ENCODE measurements at places on chromosomes 16 and 17.

DNA sequence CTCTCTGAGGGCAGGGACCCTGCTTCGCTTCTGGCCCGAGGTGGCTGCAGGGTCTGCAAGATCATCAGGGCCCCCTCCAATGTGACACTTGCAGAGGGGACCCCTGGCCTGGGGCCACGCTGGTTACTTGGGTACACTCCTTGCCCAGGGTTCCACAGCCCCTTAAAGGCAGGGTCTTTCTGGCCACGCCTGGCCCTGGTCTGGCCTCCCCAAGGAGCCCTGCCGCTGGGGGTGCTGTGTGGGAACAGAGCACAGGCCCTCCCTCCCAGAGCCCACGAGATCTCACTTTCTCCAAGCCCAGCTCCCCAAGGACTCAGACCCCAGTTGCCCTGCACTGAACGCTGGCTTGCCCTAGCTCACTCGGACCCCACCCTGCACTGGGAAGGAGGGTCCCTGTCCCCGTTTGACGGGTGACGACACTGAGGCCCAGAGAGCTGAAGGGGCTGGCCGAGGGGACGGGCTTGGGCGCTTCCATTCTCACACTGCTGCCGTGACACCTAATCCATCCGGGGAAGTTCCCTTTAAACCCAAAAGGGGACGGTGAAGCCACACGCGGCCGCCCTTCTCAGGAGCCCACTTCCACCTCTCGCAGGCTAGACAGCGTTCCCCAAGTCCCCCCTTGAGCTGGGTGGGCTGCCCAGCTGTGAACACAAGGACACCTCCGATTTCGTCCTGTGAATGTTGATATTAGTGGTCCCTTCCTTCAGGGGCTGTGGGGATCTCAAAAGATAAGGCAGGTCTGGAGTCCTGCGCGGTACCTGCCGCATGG is 26.9 kb upstream of the OSGIN1 start:
- DNase-seq, result no peak

DNA sequence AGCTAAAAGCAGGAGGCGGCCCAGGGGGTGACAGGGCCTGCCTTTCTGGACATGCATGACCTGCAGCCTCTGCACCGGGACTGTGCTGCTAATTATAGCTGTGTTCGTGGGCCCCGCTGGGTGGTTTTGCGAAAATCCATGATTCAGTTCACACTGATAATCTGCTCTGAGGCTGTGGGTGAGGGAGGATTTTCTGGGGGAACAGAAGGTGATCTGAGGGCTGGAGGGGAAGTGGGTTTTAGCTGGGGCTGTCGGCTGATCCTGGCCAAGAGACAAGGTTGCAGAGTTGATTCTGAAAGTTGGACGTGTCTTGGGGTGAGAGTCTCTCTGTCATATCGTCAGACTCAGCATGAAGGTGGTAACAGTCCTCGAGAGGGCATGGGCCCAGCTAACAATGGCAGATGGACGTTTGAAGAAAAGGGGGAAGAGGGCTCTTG is 187.5 kb upstream of the ZNF469 start:
- DNase-seq, result no peak

DNA sequence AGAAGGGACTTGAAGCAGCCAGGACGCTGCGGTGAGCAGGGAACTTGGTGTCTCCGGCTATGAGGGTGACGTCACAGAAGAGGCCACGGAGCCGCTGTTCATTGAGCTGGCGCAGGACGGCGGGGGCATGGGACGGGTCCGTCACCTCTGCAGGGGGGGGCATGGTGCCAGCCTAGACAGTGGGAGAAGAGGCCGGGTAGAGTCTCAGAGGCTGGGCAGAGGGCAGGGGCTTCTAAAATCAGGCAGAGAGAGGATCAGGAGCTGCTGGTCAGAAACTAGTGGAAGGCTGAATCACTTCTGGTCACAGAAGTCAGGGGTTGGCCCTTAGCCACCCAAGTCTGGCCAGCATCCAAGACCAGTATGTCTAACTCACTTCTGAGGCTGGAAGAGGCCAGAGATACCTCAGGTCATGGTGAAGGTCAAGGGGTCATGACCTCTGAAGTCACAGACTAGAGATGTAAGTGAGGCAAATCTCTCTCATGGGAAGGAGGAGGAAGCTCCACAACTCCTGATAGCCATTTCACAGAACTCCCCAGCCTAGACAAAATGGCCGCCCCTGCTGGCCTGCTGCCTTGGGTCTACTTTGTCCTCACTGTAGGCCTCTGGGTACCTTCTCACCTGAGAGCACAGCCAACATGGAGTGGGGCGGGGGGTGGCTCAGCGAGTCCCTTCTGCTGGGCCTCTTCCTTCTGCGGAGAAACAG is 12.6 kb downstream of the ZBTB4 start:
- DNase-seq, result no peak

GRCh38 chr17:28661635-28662526 is at the start of the genes SDF2 and SUPT6H:
TSS of gene SDF2 (minus strand) at chr17:28661906. CDS start at chr17:28661876, 30 bp downstream.
TSS of gene SUPT6H (plus strand) at chr17:28662205. CDS start at chr17:28673402, 11,197 bp downstream.
- peak; percentile 86 for DNase-seq

DNA sequence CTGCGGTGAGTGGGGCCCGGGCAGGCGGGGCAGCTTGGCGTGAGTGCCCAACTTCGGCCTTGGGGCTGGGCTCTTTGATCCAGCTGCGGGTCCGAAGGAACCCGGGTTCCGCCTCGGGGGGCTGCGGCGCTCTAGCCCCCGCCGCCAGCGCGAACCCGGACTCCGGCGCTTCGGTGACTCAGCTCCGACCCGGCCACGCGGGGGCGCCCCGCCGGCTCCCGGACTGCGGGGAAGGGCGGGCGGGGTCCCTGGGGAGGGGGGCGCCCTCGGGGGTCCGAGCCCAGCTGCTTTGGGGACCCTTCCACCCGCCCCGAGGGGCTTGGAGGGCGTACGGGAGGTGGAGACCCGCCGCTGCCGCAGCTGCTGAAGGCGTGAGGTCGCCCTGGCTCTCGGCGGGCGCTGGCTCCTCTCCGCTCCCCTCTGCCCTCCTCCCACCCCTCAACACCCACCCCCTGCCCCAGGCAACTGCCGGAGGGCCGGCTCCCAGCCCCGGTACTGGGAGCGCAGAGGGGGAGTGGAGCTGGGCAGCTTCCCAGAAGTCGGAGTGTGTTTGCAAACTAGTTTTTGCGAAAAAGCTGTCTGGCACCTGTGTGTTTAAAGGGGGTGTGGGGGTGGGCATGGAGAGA is 516 bp downstream of the CPNE2 start:
- DNase-seq, result peak; percentile 42

DNA sequence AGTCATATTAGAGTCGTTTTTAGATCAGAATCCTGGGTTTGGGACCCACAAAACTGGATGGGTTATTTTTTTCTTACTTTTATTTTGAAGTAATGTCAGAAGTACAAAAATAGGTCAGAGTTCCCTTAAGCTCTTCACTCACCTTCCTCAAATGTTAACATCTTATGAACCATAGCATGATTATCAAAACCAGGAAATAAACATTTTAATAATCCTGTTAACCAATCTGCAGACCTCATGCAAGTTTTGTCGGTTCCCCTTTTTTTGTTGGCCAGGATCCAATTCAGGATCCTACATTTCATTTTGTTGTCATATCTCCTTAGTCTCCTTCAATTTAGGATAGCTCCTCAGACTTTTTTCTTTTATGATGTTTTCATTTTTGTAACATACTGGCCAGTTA is 162.0 kb downstream of the CHD9 start:
- DNase-seq, result no peak

DNA sequence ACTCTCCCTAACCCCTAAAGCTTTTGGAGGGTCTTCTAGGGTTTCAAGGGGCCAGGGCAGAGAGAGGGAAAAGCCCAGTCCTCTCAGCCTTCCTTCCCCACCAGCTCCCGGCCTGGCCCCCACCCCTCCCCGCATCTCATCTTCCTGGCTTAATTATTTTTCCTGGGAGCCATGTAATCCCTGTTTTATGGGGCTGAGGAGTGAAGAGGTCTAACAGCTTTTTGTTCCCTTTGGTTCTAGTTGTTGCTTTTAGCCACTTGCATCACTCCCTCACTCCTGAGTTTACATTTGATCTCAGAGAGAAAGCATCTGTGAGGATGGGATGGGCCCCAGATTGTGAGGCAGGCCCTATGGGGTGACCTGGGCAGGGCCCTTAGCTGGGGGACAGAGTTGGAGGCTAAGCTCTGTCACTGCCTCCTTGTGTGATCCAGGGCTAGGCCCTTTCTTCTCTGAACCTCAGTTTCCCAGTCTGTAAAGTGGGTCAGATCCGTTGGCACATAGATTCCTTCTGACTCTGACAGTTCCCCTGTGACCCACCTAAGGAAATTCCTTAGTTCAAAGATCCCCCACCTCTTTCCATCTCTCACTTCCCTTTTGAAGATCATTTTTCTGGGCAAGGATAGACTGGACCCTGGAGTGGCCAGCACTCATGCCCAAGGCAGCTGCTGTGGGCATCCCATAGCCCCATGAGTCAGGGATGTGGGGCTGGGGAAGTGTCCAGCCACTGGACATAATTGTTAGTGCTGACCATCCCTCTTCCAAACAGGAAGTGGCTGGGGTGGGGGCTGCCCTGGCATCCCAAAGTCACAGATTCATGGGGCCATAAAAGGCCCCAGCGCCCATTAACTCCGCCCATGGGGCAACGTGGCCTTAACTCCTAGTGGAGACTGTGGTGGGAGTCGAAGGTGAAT is 20.1 kb downstream of the UNC119 start:
- DNase-seq, result no peak

DNA sequence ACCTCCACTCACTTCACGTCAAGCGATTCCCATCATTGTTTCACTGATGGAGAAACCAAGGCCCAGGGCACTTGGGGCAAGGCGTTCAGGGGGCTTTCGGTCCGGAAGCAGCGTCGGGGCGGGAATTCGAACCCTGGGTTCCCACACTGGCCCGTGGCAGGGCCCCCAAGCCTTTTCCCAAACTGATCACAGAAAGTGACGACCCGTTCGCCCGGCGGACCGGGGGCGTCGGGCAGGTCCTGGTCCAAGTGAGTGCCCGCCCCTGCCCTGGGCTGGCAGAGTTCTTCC is 856 bp upstream of the MON1B start:
- no peak for DNase-seq

DNA sequence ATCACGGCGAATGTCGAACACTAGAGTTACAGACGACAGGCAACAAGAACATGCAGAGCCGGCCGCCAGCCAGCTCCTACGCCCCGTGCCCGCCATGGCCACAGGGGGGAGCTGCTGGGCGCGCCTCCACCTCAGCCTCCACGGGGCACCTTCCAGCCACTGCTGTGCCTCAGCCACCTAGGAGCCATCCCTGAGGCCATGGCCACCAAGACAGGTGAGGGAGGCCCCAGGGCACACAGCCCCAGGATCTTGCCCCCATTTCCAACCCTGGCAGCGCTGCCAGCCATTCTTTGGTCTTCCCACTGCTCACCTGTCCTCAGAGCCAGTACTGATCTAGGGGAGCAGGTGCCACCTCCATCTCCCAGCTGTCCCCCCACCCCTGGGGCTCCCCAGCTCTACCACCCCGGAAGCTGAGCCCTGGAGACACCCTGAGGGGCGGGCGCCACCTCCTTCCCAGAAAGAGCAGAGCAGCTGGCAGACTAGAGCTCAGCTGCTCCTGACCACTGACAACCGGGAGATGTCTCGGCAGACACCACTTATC is 11.8 kb downstream of the GNPTG start:
- DNase-seq, result peak; percentile 48

DNA sequence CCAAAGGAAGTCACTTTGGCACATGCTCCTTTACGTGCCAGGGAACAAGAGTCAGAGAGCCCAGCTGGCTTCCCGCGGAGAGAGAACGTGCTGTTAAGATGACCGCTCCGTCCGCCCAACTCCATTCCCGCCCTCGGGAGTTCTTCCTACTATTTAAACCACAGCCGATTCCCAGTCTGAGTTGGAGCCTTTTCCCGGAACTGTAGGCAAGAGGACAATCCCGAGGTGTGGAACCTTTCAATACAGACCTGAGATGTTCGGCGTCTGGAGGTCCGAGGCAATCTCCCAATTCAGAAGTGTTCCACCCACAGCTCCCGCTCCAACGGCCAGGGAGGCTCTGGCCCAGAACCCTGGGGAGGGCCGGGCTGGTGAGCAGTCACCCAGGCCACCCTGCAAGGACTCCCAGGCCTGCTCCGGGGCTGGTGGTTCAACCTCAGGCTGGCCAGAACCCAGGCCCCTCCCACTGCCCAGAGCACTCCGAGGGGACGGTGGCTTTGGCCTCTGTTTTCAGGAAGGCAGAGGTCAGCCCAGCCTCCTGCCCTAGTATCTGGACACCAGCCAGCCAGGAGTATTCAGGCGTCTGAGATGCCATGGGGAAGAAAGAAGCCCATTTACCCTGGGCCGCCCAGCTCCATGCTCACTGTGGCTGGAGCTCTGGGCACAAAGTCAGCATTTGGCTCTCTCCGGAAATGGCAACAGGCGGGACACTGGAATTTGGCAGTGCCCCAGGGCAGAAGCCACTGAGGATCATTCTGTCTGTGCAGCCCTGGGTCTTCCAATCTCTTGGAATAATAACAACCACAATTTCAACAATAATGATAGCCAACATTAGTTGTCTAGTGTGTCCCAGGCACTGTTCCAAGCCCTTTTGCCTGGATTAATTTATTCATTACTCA is 21.4 kb downstream of the EMP2 start:
- DNase-seq, result no peak

- DNase-seq, result no peak
Observed at GRCh38 chr17:81672504-81672903, 6.0 kb downstream of the CCDC137 start.

DNA sequence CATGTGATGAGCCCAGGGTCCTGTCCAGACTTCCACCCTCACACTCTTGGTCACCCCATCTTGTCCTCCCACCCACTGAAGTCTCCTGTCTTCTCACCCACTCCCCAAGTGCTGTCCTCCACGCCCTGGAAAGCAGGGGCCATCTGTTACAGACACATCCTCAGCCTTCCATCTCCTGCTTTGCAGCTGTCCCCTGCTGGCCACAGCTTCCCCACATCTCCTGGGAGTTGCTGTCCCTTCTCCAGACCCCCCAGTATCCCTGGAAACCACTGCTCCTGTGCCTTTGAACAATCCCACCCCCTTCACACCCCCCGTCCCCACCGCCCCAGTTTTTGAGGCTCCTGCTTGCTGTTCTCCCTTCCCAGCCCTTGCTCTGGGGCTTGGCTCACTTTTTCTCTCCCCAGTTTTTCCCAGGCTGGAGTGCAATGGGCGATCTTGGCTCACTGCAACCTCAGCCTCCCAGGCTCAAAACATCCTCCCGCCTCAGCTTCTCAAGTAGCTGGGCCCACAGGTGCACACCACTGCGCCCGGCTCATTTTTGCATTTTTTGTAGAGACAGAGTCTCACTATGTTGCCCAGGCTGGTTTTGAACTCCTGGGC is 30.4 kb upstream of the ZFP90 start:
- DNase-seq, result no peak

DNA sequence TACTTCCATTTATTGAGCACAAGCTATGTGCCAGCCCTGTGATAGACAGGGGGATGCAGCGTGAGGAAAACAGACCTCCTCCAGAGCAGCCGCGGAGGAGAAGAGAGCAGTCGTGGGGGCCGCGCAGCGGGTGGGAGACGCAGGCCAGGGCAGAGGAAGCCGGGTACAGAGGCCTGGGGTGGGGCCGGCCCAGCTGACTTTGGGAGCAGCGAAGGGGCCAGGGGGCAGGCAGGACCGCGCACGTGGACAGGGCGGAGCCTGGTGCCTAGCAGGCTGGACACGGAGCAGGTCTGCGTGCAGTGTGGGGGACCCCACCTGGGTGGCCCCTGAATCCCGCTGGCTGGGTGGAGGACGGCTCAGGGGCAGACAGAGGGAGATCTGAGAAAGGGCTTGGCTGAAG is 46.2 kb downstream of the ZFPM1 start:
- no peak for DNase-seq

All from stimulated activated naive B cell treated with anti-CD40 and anti-IgM and Interleukin-4, amounts not matched to agents 10 μg/mL and 1 μg/mL and 100 μg/mL, for 72 hours (primary cell).